ENCODE measurements at places on chromosomes 7 and 10.
A peak's percentile ranks its signal among the peaks of the same experiment; 100 is the strongest.

GRCh38 chr10:43380610-43381222 lies 9.3 kb downstream of the FXYD4 start:
- no peak for DNase-seq

DNA sequence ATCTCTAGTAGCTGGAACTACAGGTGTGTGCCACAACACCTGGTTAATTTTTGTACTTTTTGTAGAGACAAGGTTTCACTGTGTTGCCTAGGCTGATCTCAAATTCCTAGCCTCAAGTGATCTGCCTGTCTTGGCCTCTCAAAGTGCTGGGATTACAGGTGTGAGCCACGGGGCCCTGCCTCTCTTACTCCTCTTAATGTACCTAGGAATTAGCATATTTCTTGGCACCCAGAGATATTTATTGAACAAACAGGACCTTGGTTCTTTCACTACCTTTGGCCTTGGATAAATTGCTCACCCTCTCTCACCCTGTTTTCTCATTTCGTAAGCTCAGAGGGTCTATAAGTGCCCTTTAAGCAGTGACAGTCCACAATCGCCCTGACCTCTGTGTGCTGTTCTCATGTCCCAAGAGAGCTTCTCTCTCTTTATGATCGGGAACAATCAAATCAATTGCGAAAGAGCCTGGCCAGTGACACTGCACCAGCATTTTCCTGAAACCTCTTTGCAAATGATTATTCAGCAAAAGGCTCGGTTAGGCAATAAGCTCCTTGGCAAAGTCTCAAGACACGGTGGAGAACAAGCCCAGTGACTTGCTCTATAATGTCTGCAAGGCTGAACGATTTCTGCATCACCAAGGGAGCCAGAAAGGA lies 117.7 kb downstream of the APBB1IP start:
- DNase-seq, result no peak

DNA sequence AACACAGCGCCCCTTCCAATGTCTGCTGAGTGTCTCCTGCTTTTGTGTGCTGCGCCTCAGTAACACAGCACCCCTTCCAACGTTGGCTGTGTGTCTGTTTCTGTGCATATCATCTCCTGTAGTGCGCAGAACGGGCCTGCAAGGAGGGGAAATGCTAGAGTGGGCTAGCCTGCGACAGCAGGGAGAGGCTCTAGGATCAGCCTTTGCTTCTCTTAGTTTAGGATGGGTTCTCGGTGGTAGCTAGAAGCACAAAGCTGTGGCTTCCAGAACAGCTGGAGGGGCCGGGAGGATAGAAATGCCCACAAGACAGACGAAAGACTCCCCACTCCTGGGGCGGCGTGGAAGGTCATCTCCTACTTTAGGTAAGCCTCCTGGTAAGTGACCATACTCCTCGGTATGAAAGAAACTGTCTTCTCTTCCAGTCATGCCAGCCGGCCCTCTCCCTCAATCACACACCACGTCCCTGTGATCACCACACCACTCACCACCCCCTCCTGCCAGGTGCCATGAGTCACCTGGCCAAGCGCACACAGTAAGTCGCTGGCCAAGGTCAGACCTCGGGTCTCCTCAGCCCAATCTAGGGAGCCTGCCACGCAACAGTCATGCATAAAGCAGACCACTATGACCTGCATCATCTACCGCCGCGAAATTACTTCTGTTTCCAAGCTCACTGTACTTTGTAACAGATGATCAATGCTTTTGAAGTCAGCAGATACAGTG lies 4.8 kb downstream of the PITRM1 start:
- no peak for DNase-seq

DNA sequence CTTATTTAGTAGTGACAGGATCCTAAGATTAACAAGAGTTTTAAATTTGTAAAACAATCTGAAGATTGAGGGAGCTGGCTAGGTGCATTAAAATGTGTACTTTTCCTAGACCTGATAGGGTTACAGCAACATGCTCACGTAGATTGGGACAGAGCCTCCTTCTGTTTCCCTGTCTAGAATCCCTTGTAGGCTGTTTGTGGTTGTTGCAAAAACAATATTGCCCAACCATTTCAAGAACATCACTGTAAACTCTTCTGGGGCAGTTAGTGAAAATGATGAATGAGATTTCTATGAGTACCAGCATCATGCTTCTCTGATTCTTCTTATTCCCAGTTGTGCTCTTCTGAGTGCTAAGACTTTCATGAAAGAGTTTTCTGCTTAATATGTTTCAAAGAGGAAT lies 14.7 kb upstream of the CPED1 start:
- DNase-seq, result no peak

DNA sequence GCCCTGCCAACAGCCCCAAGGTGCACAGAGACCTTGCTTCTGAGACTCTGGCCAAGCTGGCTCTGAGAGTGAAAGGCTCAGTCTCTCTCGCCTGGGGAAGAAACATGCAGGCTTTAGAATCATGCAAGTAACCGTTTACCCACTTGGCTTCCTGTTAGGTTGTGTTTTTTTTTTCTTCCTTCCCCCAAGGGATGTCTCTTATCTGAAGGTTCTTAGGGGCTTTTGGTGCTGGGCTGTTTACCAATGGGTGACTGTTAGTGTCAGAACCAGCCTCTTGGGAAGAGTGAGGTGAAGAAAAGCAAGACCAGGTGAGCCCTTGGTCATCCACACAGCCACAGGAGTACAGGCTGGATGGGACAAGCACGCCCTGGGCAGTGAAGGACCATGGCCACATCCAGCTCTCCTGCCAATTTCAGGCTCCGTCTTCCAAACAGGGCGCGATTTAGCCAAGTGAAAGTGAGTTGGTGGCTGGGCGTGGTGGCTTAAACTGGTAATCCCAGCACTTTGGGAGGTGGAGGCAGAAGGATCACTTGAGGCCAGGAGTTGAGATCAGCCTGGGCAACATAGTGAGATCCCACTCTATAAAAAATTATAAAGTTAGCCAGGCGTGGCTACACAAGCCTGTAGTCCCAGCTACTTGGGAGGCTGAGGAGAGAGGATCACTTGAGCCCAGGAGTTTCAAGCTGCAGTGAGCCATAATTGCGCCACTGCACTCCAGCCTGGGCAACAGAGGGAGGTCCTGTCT lies 76.3 kb upstream of the CUX1 start:
- no peak for DNase-seq

GRCh38 chr7:101017064-101017777 lies 2.7 kb upstream of the MUC17 start:
- DNase-seq, result peak; percentile 92

DNA sequence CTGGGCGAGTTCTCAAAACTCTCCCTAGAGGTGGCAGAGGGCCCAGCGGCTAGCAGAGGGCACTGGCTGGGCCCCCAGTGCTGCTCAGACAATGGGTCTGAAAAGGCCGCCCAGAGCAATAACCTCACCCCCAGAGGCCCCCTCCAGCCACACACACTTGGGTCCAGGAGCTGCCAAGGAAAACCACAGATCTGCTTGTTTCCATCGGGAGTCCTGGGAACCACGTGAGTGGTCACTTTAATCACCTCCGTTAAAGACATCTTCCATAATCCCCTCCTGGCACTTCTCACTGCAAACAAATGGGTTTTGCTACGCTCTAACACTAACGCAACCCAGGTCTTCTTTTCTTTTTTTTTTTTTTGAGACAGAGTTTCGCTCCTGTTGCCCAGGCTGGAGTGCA lies 30.0 kb downstream of the NUDT1 start:
- DNase-seq, result peak; percentile 23

DNA sequence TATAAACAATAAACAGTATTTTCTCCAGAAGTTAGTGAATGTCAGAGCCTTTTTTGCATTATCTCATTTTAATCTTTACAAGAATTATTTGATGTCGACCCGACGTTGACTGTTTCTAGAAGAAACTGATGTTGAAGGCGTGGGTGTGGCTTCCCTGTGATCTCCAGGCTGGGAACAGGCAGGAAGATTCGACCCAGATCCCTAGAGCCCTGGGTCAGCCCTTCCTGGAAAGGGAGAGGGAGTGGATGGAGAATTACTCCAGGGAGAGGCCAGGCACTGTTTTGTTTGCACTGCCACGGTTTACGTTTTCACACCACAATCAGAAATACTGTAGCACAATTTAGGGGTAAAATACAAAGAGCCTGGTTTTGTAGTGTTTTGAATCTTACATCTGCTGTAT lies 133.1 kb downstream of the ADARB2 start:
- DNase-seq, result no peak

DNA sequence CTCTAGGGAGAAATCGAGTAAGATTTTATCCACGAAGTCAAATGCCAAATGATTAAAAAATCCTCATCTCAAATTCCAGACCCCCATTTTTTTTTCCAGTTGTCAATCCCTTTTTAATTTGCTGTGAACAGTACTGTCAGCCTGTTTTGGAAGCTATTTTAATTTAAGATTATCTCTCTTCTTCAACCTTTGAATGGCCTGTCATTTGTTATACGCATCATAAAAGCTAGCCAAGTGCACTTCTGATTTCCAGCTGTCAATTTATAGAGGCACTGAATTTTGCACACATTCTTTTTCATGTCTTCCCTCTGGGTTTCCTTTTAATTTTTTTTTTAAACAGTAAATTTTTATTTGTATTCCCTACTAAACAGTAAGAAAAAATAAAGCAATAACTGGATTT lies 336.4 kb upstream of the HGF start:
- no peak for DNase-seq

DNA sequence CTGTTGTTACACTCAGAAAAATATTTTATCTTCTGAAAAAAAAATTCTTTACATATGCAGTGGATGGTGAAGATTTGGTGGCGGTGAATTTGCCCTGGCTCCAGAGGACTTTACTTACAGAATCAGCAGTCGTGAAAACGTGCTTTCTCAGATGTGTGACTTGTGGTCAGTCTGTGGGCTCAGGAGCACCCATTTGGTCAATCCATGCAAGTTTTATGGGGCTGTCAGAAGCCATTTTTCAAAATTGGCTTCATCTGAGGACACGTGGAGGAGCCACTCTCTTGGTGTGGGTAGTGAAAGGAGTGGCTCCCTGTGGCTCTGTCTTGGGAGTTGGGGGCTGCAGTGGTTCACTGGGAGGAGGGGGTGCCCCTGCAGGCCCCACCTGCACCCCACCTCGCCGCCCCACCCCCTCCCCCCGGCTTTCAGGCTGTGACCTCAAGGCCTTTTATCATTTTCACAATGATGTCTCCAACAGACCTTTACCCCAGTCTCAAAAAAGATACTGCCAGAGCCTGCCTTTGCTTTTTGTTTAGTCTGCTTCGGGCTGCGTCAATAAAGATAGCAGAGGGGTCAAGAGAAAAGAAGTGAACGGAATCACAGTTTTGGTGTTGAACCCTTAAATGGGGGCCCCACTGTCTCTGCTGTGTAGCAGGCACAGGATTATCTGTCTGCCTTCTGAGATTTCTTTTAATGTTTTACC lies 137.4 kb downstream of the MGMT start:
- DNase-seq, result no peak

GRCh38 chr10:79260811-79261740 lies 86.2 kb upstream of the PPIF start:
- DNase-seq, result no peak

DNA sequence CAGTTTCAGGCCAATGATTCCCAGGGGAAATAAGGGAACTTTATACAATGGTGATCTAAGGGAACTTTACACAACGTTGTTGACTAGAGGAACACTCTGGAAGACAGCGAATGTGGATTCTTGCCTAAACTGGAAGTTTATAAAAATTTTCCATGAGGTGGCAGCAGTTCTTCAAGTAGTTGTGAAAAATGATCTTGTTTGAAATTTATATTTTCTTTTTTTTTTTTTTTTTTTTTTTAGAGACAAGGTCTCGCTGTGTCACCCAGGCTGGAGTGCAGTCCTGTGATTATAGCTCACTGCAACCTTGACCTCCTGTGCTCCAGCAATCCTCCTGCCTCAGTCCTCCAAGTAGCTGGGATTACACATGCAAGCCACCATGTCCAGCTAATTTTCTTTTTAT lies 32.1 kb upstream of the GTF2I start:
- DNase-seq, result peak; percentile 55

DNA sequence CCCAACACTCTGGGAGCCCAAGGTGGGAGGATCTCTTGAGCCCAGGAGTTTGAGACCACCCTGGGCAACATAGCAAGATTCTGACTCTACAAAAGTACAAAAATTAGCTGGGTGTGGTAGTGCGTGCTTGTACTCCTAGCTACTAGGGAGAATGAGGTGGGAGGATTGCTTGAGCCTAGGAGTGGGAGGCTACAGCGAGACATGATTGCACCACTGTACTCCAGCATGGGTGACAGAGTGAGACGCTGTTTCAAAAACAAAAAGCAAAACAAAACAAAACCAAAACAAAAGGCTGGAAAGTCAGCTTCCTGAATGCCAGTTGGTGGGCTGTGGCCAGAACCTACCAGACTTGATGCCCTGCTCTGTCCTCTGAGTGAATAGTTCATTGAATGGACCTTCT lies 242.8 kb downstream of the PHTF2 start:
- DNase-seq, result no peak

DNA sequence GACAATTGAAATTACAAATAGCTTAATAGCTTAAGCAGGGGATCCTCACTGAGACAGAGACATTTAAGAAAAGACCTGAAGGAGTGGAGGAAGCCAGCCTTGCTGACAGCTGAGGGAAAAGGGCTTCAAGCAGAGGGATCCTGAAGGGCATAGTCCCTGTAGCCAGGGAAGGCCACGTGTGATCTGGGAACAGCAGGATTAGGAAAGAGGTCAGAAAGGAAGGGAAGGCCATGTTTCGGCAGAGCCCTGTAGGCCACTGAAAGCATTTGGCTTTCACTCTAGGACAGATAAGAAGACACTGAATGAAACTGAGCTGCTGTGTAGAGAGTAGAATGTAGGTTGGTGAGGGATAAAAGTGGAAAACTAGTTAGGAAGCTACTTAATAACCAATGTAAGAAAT lies 3.4 kb upstream of the AKR1C8 start:
- no peak for DNase-seq

GRCh38 chr10:110214371-110214826 lies 7.0 kb downstream of the MXI1 start:
- peak; percentile 32 for DNase-seq

DNA sequence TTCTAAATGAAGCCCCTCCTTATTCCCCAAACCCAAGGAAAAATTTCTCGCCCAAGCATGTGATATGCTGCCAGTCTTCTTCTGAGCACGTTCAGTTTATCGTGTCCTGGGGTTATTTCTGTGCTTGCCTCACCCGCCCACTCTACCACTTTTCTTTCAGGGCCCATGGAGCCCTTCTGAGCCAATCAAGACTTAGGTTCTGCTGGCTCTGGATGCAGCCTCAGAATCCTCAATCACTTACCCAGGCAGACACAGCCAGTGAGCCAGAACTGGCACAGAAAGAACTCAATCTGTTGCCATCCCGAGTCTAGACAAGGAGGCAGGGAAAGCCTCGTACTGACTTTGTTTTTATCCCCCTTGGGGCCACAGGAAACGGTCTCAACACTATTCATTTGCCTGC lies 34.2 kb upstream of the C10orf90 start:
- DNase-seq, result no peak

- DNase-seq, result no peak
Observed at GRCh38 chr7:33941418-33941817, 36.1 kb downstream of the BMPER start.

GRCh38 chr7:131166066-131166465 lies 161.6 kb upstream of the MKLN1 start:
- DNase-seq, result peak; percentile 54

DNA sequence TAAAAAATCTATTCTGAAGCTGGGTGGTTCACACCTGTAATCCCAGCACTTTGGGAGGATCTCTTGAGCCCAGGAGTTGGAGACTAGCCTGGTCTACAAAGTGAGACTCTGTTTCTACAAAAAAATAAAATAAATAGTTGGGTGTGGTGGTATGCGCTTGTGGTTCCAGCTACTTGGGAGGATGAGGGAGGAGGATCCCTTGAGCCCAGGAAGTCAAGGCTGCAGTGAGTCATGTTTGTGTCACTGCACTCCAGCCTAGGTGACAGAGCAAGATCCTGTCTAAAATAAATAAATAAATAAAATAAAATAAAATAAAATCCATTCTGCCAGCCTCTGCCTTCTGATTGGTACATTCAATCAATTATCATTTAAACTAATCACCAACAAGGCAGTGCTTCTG lies 17.5 kb downstream of the ZNF33A start:
- DNase-seq, result peak; percentile 37

Data from M059J (cell line).